Stimulated activated CD8-positive, alpha-beta memory T cell treated with anti-CD3 and anti-CD28 coated beads, Interleukin-12 subunit alpha, Interleukin-12 subunit beta, amount 100 ng/mL, for 4 hours (primary cell): ENCODE measurements at places on chromosomes 2 and 18.

DNA sequence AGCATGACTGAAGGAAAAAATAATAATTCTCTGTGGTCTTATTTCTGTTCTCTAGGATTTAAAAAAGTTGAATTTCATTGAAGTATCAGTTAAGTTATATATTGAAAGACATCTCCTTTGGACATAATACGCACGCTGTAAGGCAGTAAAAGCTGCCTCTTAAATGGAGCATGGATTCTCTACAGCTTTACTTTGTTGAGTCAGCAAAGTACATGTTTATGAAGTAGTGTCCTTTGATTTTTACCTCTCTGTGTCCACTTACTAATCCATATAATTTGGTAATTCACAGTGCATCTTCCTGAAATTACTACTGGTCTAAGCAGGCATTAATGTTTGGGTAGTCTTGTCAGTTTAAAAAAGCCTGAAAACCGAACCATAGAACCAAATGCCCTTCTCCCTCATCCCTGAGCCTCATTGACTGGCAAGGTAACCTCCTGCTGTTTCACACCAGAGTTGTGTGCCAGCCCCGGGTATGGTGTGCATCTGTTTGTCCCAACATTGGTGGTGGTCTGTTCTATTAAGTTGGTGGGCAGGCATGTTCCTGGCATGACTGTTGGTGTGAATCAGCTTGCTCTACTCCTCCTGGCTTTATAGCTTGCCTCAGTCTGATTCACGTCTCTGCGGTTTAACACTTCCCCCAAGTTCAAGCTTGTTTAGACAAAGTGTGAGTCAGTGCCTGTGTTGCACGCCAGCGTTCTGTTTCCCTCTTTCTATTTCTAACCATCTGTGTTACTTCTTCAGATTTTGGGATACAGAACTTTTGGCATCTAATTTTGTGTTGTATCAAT is 71.0 kb upstream of the ITM2C start:
- peak; percentile 49 for DNase-seq

- DNase-seq, result no peak
Measured at GRCh38 chr2:8125741-8126711, 555.8 kb upstream of the ID2 start.

GRCh38 chr2:40227210-40227609 is 224.7 kb downstream of the SLC8A1 start:
- DNase-seq, result no peak

GRCh38 chr2:239400596-239401066 is at the start of gene HDAC4:
Gene HDAC4, minus strand, starts transcription at chr2:239401020. Its CDS starts 48,321 bp downstream, at chr2:239352699.
- DNase-seq, result no peak

- DNase-seq, result no peak
Measured at GRCh38 chr2:121061633-121062032, 223.4 kb downstream of the TFCP2L1 start.

GRCh38 chr2:240502430-240503121 is 55.2 kb downstream of the ANKMY1 start:
- DNase-seq, result no peak

- no peak for DNase-seq
Measured at GRCh38 chr2:200913654-200914053, 24.5 kb downstream of the NIF3L1 start.

- no peak for DNase-seq
Measured at GRCh38 chr18:36401462-36401861, 103.9 kb downstream of the FHOD3 start.

- no peak for DNase-seq
Measured at GRCh38 chr2:31785876-31786275, 205.1 kb upstream of the SRD5A2 start.

- no peak for DNase-seq
Measured at GRCh38 chr2:239087046-239087710, 239.3 kb downstream of the TWIST2 start.

DNA sequence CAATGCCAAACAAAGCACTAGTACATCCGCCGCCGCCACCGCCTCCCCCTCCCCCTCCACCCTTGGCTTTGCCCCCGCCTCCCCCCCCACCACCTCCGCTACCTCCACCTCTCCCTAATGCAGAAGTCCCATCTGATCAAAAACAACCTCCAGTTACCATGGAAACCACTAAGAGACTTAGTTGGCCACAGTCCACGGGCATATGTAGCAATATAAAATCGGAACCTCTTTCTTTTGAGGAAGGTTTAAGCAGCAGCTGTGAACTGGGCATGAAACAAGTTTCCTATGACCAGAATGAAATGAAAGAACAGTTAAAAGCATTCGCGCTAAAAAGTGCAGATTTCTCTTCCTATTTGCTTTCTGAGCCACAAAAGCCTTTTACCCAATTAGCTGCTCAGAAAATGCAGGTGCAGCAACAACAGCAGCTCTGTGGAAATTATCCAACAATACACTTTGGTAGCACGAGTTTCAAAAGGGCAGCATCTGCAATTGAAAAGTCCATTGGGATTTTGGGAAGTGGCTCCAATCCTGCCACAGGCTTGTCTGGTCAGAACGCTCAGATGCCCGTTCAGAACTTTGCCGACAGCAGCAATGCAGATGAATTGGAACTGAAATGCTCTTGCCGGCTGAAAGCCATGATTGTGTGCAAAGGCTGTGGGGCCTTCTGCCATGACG is 168.0 kb downstream of the ASXL3 start:
- no peak for DNase-seq

DNA sequence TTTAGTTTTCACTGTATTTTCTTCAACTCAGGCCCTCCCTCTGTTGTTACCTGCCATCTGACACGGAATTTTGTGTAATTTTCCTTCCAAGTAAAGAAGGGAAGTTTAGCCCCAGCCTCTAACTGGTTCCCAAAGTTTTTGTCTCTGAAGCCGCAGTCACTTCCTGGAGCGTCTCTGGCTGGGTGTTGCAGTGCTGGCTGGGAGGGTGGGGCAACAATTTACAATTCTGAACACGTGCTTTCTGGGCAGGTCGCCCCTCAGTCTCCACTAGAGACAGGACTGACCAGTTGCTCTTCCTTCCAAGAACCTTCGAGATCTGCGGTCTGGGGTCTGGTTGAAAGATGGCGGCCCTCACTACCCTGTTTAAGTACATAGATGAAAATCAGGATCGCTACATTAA is 3.5 kb downstream of the CNDP2 start:
- DNase-seq, result peak; percentile 18

DNA sequence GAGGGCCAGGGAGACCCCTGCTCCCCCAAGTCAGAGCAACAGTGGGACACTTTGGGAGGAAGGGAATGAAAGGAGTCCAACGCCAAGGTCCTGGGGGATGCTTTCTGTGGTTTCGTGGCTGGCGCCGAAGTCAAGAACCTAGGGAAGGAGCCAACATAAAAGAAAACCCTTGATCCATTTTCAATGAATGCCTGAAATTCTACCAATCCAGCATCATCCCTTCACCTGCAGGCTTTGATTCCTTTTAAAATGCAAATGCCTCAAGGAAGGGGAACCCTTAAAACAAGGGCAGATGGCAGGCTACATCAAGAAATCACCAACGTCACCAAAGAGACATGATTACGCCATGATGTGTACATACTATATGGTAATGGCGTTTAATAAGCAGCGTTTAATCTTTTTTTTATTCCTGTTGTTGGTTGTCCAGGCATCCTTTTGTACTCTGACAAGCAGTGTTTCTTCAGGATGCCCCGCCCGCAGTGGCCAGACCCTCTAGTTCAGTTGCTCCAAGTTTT is 123.3 kb upstream of the SLC1A4 start:
- DNase-seq, result no peak

GRCh38 chr2:112790305-112790704 is 6.0 kb upstream of the IL1A start:
- no peak for DNase-seq

DNA sequence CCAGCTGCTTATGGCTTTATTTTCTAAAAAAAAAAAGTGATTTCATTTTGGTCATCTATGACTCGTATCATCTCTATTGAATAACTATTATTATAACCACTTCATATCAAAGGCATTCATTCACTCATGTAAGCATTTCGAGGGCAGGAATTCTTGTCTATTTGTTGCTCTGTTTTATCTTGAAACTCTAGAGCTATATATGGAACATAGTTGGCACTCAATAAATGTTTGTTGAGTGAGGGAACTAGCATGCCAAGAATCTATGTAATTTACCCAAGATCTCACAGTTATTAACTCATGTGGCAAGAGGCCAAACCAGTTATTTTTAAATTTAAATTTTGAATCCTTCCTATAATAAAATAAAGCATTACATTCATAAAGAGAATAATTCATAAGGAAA is 470.1 kb downstream of the TMX3 start:
- DNase-seq, result no peak

DNA sequence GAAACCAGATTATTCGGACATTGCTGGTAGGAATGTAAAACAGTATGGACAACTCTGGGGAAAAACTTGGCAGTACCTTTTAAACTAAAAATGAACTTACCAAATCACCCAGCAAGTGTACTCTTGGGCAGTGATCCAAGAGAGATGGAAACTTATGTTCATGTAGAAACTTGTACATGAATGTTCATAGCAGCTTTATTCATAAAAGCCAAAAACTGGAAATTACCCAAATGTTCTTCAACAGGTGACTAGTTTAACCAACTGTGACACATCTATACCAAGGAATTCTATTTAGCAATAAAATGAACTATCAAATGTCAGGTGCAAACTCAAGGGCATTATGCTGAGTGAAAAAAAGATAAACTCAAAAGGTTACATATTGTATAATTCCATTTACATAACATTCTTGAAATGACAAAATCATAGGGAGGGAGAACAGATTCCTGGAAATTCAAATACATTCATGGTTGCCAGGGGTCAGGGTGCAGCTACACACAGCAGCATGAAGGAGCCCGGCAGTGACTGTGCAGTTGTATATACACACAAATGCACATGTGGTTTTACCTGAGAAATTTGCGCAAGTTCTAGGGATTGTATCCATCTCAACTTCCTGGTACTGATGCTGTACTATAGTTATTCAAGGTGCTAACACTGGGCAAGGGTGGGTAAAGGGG is 3.5 kb upstream of the RNU4ATAC start:
- DNase-seq, result no peak

GRCh38 chr2:217955881-217956493 is 46.8 kb downstream of the TNS1 start:
- DNase-seq, result no peak

GRCh38 chr2:167814881-167815718 is 432.3 kb downstream of the STK39 start:
- no peak for DNase-seq

GRCh38 chr2:43984533-43984932 is 11.3 kb downstream of the LRPPRC start:
- no peak for DNase-seq
